ENCODE measurements at places on chromosomes 6 and 20. TPM values are rescaled to one million over a fixed set of nuclear protein-coding genes. Genes with fewer than 3 reads are reported as not detected.
A peak's percentile ranks its signal among the peaks of the same experiment; 100 is the strongest.

The PPP1R16B gene
- 67.4 TPM for total RNA-seq

The LAMP5 gene
- total RNA-seq: not detected

The LKAAEAR1 gene
- 0.89 TPM for total RNA-seq

The HLA-F gene
- 372 TPM for total RNA-seq

The NELFE gene
- total RNA-seq: 72.3 TPM

The SRF gene
- total RNA-seq: 41.9 TPM

- H3K4me3 ChIP-seq: no peak overlapping the region
- no peaks in the 10 kb centered on the region for H3K27me3 ChIP-seq
- no peak for DNase-seq
- peaks cover 3% of the 10 kb centered on the region for H3K36me3 ChIP-seq
- H3K4me1 ChIP-seq: no peaks in the 10 kb centered on the region
- H3K27ac ChIP-seq: no peak overlapping the region
These were observed 74.9 kb downstream of the AGPAT4 start for GRCh38 chr6:161198783-161199460.

DNA sequence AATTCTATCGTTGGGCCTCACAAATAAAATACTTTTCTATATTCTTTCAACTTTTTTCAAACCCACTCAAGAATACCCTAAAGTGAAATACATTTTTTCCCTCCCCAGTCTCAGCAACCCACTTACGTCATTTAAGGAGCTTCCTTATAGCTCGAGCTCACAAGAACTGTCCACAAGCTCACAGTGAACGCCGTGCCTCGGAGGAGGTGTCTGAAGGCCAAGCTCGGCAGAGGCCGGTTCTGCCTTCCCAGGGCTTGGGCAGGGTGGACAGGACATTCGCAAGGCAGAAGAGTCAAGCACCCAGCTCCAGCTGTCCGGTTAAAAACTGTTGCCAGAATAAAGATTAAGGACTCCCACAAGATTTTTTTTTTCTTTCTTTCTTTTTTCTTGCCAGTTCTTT, 802.3 kb downstream of the QKI start:
- H3K36me3 ChIP-seq: no peaks in the 10 kb centered on the region
- no peak overlapping the region for H3K4me3 ChIP-seq
- no peaks in the 10 kb centered on the region for H3K4me1 ChIP-seq

DNA sequence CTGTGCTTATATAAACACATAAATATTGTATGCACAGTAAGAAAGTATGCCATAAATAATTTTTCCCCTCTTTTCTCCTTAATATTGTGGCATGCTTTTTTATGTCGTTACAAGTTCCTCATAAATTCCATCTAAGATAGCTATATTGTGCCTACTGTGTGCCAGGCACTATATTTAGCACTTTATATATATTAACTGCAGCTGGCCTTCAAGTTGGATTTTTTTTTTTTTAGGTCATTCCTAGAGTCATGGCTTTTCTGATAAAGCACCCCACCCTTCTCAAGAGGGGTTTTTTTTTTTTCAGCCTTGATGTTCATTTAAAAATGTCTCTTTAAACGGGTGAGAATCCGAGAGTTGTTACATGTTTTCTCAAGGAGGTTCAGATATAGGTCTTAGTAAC, 42.8 kb upstream of the RNF8 start:
- no peak for DNase-seq
- H3K4me1 ChIP-seq: peaks cover 19% of the 10 kb centered on the region
- no peak overlapping the region for H3K27ac ChIP-seq
- no peaks in the 10 kb centered on the region for H3K27me3 ChIP-seq
- no peak overlapping the region for H3K4me3 ChIP-seq
- H3K36me3 ChIP-seq: peaks cover 28% of the 10 kb centered on the region

- H3K4me1 ChIP-seq: peaks cover 83% of the 10 kb centered on the region
- peak overlapping the region; percentile 74 for H3K4me3 ChIP-seq
- DNase-seq: peak; percentile 30
- peak overlapping the region; percentile 89 for H3K27ac ChIP-seq
These were observed 9.1 kb downstream of the HIVEP2 start for GRCh38 chr6:142935553-142936517.

DNA sequence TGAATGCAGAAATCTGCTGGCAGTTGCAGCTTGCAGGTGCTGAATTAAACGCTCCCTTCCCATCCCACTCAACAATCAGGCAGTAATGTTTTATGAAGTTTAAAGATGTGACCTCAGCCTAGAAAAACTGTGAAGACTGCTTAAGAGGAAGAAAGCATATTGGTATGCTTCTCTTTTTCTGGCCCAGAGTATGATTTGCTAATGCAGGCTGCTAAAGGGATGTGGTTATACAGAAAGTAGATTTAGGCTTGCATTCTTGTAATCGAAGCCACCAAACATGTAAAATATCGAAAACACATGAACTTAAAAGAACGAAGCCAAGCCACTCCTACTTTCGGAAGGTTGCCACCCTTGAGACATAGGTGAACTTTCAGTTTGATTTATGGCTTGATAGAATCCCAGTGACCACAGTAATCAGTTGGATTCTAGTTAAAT, 40.7 kb downstream of the MAP3K5 start:
- H3K27ac ChIP-seq: peak overlapping the region; percentile 89
- H3K27me3 ChIP-seq: no peaks in the 10 kb centered on the region
- peak; percentile 60 for DNase-seq
- H3K4me3 ChIP-seq: peak overlapping the region; percentile 73

DNA sequence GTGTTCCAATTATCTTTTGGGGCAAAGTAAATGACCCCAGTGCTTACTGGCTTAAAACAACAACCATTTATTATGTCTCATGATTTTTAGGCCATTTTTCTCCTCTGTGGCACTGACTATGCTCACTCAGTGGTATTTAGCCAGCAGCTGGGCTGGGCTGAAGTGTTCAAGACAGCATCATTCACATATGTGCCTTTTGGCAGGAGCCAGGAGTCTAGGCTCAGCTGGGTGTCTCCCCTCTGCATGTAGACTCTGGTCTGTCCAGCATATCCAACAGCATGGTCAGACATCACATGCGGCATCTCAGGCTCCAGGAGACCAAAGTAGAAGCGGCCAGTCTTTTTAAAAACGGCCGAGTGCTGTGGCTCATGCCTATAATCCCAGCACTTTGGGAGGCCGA, 120.3 kb upstream of the TOP1 start:
- H3K27me3 ChIP-seq: peaks cover 8% of the 10 kb centered on the region
- peaks cover 2% of the 10 kb centered on the region for H3K4me1 ChIP-seq
- H3K36me3 ChIP-seq: no peaks in the 10 kb centered on the region
- DNase-seq: no peak

DNA sequence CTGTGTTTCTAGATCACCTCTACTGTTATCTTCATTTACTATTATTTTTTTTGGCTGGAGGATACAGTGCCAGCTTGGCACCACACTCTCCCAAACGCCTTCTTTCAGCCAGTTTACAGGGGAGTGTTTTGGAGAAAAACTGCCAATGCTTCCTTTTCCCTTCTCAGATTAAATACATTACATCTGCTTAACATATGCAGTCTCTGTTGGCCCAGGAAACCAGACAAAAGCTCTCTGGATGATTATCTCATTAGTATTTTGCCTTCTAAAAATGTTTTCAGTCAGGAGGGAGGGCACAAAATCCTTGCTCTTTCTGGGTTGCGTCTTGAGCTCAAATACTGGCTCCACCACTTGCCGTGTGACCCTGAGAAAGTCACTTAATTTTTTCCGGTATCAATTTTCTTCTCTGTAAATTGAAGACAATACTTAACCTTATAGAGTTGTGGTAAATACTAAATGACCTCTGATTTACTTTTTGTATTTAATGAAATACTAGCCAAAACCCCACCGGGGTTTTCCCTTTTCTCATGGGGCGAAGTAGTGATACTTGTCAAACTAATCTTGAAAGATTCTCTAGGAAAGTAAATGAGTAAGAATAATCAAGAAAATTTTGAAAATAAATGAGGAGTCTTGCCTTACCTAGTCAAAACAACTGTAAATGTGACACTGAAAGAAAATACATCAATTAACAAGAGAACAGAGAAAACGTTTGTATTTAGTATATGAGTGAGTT, 146.2 kb downstream of the MMS22L start:
- no peaks in the 10 kb centered on the region for H3K27me3 ChIP-seq
- no peak overlapping the region for H3K4me3 ChIP-seq
- no peak for DNase-seq
- no peaks in the 10 kb centered on the region for H3K4me1 ChIP-seq
- peaks cover 4% of the 10 kb centered on the region for H3K36me3 ChIP-seq

DNA sequence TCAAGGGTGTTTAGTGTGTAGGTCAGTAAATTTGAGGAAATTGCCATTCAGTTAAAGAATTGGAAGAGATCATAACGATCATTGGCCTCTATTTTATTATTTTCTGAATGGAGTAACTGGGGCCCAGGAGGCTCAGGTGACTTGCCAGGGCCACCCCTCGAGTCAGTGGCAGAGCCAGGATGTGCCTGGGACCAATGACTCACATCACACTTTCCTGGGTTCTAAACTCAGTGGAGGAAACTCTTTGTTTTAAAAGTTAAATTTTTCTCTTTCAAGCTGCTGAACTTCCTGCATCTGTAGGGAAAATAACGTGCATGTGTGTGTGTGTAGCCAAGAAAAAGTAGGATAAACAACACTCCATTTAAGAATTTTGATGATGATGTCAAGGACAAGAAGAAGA, 135.5 kb downstream of the MYLK4 start:
- no peak for DNase-seq
- H3K27ac ChIP-seq: no peak overlapping the region
- no peaks in the 10 kb centered on the region for H3K36me3 ChIP-seq
- H3K4me1 ChIP-seq: no peaks in the 10 kb centered on the region

- H3K4me3 ChIP-seq: no peak overlapping the region
- H3K27ac ChIP-seq: no peak overlapping the region
- no peaks in the 10 kb centered on the region for H3K27me3 ChIP-seq
- H3K36me3 ChIP-seq: no peaks in the 10 kb centered on the region
These were observed 212.7 kb downstream of the PACRG start for GRCh38 chr6:162940426-162940825.
